ENCODE measurements at places on chromosomes 4 and X.

DNA sequence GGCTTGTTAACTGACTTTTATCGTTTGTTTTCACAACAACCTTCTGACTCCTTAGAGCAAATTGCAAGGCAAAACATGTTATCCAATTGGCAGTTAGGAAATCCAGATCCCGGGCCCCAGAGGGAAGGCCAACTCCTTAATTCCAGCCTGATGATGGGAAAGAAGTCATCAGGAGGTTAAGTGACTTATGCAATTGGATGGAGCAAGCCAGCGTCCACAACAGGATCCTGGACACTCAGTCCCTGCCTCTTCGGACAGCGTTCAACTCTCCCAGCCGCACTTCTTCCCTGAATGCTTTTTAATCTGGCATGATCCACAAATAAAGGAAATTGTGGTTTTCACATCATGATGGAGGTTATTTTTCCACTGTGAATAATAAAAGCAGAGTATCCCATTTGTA is 310.1 kb downstream of the RAB28 start:
- DNase-seq: no peak

GRCh38 chrX:74085642-74086236 is 218.2 kb upstream of the ZCCHC13 start:
- DNase-seq: peak; percentile 1

- DNase-seq: no peak
Measured at GRCh38 chr4:101464596-101464995, 117.3 kb upstream of the PPP3CA start.

GRCh38 chrX:153925387-153925738 is 701 bp downstream of the ARHGAP4 start:
- DNase-seq: no peak

GRCh38 chr4:143186649-143187048 is 1.9 kb downstream of the USP38 start:
- DNase-seq: peak; percentile 21

DNA sequence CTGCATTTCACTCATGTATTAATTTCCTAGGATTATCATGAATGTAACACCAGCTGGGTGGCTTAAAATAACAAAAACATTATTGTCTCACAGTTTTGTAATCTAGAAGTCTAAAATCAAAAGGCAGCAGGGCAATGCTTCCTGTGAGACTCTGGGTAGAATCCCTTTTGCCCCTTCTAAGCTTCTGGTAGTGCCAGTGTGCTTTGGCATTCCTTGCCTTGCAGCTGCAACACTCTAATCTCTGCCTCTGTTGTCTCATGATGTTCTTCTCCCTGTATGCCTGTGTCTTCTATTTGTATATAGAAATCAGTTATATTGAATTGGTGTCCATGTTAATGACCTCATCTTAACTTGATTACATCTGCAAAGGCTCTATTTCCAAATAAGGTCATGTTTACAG is 1117.3 kb downstream of the PCDH18 start:
- DNase-seq: no peak

DNA sequence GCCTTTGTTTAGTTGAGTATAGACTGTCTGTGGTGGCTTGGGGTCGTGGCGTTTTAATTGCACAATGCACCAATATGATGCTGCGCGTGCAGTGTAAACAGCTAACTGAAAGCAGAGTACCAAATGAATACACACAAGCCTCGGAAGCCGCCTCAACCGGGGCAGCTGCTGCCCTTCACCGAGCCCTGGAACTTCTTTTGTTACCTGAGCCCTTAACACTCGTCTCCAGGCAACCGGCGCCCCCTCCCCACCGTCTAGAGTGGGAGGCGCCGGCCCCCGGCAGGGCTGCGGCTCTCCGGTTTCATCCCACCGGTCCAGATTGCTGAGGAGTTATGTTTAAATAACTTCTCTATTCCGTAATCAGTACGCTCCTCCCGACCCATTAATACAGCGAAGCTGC is 173.2 kb upstream of the TBL1X start:
- peak; percentile 5 for DNase-seq

GRCh38 chr4:32858971-32859370 is 2138.8 kb downstream of the PCDH7 start:
- peak; percentile 67 for DNase-seq

- peak; percentile 5 for DNase-seq
Measured at GRCh38 chrX:78624962-78625909, 33.9 kb downstream of the RTL3 start.

DNA sequence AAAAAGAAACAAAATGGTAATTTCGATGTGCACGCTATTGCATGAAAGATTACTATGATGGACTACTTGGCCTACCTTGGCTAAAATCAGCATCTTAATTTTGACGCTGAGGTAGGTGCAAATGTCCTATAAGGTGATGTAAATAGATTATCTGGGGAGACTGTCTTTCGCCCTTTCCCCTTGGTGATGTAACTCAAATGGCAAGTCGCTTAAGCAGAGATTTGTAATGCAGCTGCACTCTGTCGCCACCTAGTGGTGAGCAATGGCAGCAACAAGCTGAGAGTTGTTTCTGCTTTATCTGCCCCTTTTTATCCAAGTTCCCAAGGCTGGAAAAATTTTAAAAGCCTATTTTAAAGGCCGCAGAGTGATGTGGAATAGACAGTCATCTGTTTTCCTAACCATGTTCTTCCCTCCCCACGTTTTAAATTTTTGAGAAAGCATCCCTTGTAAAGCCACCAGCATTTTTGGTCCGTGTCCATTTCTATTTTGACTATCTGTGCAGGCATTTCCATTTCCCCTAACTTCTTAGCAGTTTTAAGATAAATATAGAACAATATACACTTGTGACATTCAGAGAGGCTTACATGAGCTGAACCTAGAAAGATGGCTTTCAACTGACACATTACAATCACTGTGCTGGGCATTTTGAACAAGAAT is 62.4 kb upstream of the PDLIM3 start:
- peak; percentile 87 for DNase-seq

- DNase-seq: peak; percentile 59
Measured at GRCh38 chrX:103918571-103919269, 43.7 kb upstream of the TMSB15B start.

GRCh38 chr4:40719008-40719623 is 30.6 kb upstream of the NSUN7 start:
- peak; percentile 85 for DNase-seq

DNA sequence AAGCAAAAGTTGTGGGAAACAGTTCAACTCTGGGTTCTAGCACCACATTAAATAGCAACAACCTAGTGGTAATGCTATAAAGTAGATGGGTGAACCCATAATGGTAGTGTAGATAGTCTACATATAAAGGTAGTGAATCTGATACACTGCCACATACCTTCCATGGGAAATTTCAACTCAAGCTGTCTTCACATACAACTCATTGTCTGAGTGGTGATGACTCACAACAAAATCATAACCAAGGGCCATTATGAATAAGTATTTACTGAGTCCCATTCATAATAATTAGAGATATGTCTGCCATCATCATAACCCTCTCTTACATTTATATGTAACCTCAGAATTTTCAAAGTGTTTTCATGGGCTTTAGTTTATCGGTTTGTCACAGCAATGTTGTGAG is 34.8 kb downstream of the EGF start:
- peak; percentile 26 for DNase-seq

GRCh38 chr4:151979819-151980218 is 219.0 kb upstream of the GATB start:
- no peak for DNase-seq

DNA sequence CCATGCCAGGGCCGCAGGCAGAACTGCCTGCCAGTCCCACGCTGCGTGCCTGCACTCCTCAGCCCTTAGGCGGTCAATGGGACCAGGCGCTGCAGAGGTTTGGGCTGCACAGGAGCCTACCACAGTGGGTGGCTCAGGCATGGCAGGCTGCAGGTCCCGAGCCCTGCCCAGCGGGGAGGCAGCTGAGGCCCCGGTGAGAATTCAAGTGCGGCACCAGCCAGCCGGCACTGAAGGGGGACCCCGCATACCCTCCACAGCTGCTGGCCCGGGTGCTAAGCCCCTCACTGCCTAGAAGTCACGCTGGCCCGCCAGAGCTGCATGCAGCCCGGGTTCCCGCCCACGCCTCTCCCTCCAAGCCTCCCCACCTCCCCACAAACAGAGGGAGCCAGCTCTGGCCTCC is 302.5 kb upstream of the UGT8 start:
- no peak for DNase-seq

DNA sequence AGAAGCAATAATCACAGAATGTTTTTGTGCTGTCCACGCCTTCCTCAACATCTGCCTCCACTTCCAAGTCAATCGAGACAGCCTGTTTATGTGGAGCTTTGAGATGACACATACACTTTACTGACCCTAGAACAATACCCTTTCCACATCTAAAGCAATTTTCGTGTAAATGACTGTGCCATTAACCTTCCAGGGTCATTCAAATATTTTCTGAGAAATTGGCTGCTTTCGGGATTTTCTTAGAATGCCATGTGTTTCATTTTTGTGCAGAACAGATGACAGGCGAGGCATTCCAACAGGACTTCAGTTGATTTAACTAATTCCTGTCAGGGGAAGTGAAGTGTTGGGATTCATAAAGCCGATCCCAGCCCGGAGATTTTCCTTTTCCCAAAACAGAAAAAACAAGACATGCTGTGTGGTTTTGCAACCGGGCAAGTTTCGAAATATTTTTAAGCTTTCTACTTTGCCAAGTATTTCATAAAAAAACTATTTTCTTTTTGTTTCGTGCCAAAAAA is 73.9 kb downstream of the SORBS2 start:
- DNase-seq: peak; percentile 89

DNA sequence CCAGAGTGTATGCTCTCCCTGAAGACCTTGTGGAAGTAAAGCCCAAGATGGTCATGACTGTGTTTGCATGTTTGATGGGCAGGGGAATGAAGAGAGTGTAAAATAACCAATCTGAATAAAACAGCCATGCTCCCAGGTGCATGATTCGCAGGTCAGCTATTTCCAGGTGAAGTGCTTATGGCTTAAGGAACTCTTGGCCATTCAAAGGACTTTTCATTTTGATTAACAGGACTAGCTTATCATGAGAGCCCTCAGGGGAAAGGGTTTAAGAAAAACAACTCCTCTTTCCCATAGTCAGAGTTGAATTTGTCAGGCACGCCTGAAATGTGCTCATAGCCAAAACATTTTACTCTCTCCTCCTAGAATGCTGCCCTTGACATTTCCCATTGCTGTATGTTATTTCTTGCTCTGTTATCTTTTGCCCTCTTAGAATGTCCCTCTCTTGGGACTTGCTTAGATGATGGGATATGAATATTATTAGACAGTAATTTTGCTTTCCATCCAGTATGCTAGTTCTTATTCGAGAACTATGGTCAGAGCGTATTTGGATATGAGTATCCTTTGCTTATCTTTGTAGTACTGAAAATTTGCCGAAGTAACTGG is 88.6 kb downstream of the PLS3 start:
- peak; percentile 47 for DNase-seq

GRCh38 chr4:183797011-183797444 is 108.1 kb upstream of the STOX2 start:
- DNase-seq: no peak

DNA sequence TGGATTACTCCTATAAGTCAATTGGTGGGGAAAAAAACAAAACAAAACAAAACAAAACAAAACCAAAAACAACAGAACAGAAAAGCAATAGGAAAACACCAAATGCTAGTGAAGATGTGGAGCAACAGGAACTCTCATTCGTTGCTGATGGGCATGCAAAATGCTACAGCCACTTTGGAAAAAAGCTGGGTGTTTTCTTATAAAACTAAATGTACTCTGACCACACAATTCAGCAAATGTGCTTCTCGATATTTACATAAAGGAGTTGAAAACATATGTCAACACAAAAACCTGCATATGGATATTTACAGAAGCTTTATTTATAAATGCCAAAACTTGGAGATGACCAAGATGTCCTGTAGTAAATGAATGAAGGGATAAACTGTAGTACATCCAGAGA is 703.6 kb upstream of the FAM241A start:
- DNase-seq: no peak

- DNase-seq: peak; percentile 36
Measured at GRCh38 chrX:31213941-31214340, 142.1 kb upstream of the FTHL17 start.

- no peak for DNase-seq
Measured at GRCh38 chr4:184645904-184646610, 3.2 kb downstream of the CASP3 start.

DNA sequence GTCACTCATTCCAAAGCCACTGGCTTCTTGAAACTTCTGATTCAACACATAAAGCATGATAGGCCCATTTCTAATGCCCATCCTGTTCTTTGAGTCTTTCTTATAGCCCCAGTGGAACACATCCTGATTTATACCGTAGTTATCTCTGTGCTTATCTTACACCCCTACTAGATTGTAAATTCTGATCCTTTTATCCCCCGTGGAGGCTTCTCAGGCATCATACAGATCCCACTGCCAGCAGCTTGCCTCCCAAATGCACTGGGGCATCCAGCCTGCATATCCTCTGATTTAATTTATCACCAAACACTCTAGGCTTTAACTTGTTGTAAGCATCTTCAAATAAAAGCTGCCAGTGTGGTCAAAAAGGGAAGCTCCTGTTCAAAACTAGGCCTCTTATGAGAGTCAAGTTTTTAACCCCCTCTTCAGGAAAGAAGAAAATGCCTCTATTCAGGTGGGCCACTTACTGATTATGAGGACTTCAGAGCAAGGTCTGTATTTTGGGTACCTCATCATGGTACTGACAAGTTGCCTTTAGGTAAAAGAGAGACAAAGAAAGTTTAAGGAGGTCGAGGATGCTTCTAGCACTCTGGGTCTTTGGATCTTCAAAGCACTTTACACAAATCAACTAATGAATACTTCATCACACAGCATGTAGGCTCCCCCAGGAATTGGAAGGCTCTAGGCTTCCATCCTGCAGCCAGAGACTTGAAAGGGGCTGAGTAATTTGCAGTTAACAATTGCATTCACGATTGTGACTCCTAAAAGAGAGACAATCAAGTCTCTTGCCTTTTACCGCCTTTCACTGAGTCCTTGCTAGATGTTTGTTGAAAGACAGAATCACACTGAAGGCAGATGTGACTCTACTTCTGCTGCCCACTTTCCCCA is 95.8 kb upstream of the LDB2 start:
- no peak for DNase-seq

GRCh38 chrX:21408788-21409187 is 34.6 kb downstream of the CNKSR2 start:
- DNase-seq: no peak

GRCh38 chrX:78838709-78839108 is 91.2 kb downstream of the LPAR4 start:
- DNase-seq: no peak

- DNase-seq: no peak
Measured at GRCh38 chrX:140422501-140422900, 82.4 kb downstream of the SOX3 start.

- DNase-seq: peak; percentile 60
Measured at GRCh38 chrX:136268051-136269048, 17.1 kb upstream of the MAP7D3 start.

Measured in choroid plexus epithelial cell (primary cell).